ENCODE measurements at places on chromosomes 5 and 9.

DNA sequence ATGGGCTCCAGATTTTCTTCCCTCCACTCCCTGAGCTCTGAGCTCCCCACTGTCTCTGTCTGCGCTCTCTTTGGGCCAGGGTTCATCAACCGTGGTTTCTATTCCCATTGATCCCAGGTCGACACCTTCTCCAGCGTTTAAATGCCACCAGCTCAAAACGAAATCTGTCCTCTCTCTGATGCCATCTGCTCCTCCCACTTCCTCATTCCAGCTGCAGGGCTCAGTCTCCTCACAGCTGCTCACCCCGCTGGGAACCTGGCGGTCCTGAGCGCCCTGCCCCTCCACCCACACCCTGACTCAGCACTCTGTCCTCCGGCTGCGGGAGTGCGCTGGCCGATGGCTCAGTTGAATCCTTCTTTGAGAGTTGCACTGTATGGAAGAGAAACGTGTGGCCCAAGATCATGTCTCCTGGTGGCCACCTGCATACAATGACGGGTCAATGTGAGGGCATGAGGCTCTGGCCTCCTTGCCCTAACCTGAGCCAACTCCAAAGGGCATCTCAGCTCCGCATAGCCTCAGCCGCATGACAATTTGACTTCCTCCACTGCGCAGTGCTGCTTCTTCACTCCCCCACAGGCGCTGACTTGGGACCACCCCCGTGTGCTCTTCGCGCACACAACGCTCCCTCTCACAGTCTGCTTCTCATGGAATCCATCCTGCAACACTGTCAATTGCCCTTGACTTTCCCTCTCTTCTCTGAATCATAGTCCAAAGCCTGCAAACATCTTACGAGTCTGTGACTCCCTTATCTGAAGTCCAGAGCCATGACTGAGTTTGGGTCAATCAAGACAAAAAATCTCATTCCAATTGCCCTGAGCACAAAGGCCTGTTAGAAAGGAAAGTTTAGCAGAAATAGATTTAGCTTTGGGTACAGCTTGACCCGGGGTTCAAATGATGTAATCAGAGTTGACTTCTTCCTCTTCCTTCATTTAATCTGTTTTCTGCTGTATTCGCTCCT, 82.4 kb downstream of the PTCH1 start:
- DNase-seq: no peak

GRCh38 chr5:142894749-142895148, 124.6 kb downstream of the ARHGAP26 start:
- DNase-seq: no peak

DNA sequence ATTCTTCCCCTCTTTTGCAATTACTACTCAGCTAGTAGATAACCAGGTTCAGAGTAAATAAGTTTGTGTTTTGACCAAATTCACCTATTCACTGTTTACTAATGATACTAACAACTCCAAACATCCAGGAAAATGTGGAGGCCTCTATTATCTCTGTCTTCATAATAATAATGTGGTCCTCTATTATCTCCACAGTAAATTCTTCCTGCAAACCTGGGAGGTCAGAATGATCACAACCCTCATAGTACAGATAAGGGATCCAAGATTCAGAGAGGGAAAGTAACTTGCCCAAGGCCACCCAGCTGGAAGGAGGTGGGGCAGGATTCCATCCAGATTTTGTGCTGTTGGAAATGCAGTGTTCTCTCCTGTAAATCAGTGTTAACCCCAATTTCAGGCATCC, 9.6 kb upstream of the MSX2 start:
- DNase-seq: no peak

DNA sequence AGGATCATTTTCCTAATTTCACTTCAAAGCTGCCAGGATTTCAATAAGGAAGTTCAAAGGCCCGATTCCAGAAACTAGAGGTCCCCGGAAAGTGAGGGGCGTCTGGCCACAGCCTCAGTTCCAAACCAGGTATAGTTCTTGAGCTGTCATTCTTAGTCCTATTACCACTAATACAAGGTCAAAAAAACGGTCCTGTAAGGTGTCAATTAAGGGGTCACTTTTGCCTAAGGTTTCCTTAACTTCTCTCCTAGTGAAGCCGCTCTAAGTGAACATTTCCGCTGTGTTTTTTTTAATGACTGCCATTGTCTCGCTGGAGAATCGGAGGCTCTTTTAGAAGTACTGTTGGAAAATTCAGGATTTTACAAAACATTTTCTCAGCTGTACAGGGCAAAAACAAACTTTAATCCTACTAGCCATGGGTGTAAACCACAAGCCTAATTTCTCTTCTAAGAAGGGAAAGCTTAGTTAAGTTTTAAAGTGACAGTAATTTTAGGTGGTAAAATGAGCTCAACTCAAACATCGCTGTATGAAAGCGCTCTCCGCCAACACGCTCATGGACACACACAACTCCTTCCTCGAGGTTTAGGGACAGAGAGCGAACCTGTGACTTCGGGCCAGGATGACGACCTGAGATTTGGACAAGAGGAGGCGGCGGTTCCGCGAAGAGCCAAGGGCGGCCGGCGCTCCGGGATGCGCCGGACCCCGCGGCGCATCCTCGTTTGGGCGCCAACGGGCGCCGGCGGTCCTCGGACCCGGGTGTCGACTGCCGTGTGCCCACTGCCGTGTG, 76.7 kb upstream of the IFNE start:
- peak; percentile 9 for DNase-seq

DNA sequence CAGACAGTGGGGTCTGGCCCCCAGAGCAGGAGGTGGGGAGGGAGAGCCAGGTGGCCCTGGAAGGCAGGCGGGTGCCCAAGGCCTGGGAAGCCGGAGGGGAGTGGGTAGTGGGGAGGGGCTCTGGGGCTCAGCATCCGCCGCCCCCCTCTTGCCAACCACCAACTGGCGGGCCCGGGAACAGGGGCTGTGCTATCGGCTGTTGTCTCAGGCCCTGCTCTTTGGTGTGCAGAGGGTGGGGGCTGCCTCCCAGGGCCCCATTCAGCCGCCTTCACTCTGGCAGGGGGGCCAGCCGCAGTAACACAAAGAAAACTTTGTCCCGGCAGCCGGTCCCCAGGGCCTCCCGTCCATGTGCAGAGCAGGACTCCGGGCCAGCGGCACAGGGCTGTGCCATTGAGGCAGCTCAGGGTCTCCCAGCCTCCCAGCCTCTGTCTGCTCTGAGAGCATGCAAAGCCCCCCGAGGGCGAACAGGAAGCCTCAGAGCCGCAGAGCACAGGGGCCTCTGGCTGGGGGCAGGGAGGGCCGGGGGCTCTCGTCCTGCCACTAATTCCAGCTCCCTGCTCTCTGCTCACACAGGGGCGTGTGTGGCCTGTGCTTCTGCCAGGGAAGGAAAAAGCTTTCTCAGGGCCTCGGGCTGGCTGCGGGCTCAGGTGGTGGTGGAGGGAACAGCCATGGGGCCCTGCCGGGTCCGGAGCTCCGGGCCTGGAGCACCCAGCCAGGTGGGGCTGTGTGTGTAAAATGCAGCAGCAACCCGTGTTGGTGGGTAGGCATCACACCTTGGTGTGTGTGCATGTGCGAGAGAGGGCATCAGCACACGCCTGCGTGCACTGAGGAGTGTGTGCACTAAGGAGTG, 54.2 kb upstream of the NOTCH1 start:
- no peak for DNase-seq

DNA sequence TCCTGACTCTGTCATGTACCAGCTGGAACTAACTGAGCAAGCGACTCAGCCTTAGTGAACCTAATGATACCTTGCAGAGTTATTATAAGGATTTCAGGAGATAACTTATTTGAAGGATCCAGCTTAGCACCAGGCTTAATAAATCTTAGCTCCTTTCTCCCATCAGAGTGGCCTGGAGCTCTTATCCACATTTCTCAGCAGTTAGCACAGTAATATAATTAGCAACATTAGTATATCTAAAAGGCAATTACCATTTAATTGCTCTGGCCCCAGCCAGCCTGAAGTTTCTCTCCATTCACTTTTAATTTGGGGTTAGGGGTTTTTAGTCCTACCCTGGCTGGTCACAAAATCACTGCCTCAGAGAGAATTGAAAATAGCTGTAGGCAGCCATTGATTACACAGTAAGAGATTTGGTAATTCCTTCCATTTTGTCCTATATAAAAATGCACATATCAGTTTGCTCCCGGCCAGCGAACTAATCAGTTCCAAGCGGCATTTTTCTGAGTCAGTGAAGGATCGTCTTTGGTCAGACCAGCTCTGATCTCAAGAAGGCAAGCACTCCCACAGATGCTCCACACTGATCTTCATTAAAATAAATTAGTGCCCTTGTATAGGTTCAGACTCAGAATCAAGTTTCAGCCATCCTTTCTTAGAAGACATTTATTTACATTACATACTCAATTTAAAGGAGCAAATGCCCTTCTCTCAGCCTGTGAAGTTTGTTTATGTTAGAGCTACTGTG, 56.6 kb downstream of the SNCAIP start:
- no peak for DNase-seq

DNA sequence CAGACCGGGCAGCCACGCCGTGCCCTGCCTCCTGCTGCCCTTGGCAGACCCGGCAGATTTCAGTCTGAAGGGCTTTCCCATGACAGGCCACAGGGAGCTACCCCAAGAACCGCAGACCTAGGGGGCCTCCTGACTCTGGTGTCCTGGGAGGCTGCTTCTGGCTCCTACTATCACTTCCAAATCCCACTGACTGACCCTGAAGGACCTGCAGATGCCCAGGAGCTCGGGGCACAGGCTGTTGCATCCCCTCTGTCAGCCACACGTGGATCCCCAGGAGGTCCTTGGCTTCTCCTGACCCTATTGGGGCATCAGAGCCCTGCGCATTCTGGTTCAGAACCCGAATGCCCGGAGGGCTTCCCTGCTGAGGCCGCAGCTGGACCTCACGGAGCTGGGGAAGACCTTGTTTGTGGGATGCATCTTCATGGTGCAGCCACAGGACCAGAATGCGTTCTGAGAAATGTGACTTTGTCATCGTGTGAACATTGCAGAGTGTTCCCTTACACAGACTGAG, 81.3 kb upstream of the IRX4 start:
- DNase-seq: no peak

GRCh38 chr9:114908104-114908622, 22.2 kb downstream of the TNFSF8 start:
- DNase-seq: no peak

GRCh38 chr9:4305065-4305985, 5.5 kb upstream of the GLIS3 start:
- no peak for DNase-seq

- peak; percentile 71 for DNase-seq
These were observed 576 bp downstream of the KIAA1958 start for GRCh38 chr9:112487008-112487798.

- no peak for DNase-seq
These were observed 37.3 kb downstream of the PALM2AKAP2 start for GRCh38 chr9:109817146-109817845.

DNA sequence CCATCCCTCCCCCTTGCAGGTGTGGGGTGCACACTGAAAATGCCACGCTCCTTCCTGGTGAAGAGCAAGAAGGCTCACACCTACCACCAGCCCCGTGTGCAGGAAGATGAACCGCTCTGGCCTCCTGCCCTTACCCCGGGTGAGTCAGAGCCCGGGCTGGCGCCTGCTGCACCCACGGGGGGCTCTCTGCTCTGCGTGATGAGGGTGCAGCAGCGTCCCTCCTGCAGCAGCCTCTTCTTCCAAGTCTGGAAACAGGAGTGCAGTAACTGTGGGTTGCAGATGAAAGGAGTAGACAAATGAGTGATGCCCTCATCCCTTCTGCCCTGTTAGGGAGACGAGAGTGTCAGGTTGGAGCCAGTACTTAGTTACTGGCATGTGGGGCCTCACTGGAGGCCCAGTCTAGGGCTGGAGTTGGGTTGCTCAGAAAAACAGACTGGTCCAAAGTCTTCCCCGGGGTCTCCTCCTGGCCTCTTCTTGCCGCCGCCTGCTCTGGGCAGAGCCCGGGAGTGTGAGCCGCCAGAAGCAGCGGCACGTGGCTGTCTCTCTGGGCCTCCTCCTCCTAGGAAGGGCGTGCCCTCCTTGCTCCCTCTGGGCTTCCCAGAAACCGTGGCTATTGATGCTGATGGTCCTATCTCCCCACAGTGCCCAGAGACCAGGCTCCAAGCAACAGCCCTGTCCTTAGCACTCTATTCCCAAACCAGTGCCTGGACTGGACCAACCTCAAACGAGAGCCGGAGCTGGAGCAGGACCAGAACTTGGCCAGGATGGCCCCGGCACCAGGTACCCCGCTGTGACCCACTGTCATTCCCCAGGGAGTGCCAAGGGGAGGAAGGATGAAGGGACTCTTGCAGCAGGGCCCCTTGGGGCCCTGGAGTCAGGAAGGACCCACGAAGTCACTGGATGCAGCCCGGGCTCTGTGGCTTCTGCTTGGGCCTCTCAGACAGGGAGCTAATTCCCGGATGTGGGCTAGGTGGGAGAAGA, 8.4 kb downstream of the GFI1B start:
- no peak for DNase-seq

GRCh38 chr5:93574491-93575305, 6.3 kb downstream of the NR2F1-AS1 start:
- no peak for DNase-seq

- DNase-seq: no peak
These were observed 534 bp downstream of the SRFBP1 start for GRCh38 chr5:121962347-121962670.

GRCh38 chr5:56389261-56389660, 156.1 kb upstream of the ANKRD55 start:
- DNase-seq: no peak

- no peak for DNase-seq
These were observed 148.8 kb upstream of the ABCA1 start for GRCh38 chr9:105076729-105077128.

GRCh38 chr9:36319806-36320205, 61.6 kb upstream of the GNE start:
- no peak for DNase-seq

GRCh38 chr9:26657958-26658357, 234.6 kb downstream of the CAAP1 start:
- DNase-seq: no peak

GRCh38 chr9:136670576-136671253, 8.0 kb downstream of the EGFL7 start:
- no peak for DNase-seq

DNA sequence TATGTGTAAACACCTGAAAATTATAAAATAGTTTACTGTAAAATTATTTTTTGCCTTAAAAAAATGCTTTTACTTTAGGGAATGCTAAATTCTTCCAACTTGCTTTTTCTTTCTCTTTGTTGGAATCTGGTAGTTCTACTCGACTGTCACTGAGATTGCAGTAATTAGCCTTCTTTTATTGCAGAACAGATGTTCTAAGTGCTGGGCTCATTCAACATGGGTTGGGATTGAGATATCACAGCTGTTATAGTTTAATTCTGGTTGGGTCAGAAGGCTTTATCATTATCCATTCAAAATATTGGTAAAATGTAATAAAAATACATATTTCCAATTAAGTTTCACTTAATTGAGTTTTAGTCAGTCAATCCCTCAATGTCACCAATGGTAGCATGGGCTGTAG, 686.7 kb downstream of the CDH18 start:
- DNase-seq: no peak

GRCh38 chr5:174145821-174146220, 100.3 kb downstream of the NSG2 start:
- DNase-seq: peak; percentile 31

GRCh38 chr9:83670381-83670780, 37.4 kb downstream of the UBQLN1 start:
- no peak for DNase-seq

GRCh38 chr5:112849912-112850311, 11.2 kb upstream of the SRP19 start:
- no peak for DNase-seq

GRCh38 chr9:94613003-94613402, 19.4 kb upstream of the FBP2 start:
- no peak for DNase-seq
